ENCODE measurements at places on chromosomes 3 and 15.

DNA sequence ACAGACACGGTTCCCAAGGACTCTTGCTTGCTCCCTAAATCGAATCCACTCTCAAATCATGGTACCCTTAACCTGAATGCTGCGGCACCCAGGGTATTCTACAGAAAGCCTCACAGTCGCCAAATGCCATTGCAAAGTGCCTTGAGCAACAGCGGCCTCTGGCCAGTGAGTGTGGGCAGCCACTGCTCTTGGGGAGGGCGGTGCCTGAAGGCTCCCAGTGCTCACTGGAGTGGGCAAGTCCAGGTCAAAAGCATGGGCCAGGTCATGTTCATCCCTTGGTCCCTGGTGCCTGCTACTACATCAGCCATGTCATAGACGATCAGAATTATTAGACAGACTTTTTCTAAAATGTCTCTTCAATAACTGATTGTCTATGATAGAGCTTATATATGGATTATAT, 82.5 kb downstream of the ADAMTS17 start:
- DNase-seq = no peak

DNA sequence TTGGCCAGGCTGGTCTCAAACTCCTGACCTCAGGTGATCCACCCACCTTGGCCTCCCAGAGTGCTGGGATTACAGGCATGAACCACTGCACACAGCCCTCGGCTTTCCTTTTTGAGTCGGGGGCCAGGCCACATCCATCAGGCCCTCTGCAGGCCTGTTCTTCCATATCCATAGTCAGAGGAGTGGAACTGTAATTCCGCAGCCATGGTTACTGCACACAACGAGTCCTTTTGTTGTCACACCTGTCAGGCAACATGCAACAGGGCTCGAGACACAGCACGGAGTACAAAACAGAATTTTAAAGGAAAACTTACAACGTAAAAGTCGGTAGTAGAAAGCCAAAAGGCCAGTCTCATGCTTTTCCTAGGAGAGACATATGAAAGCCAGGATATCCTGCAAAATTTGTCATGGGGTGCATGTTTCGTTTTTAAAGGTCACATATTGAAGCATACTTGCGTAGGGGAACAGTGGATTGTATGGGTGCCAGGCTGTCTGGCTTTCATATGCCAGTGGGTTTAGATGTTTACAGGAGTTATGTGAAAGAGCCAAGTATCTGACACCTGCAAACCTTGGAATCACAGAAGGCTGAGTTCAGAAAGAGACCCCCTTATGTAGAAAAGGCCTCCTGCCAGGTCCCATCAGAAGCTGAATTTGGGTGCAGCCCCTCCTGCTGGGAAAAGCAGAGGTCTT, 63.2 kb upstream of the LPP start:
- peak; percentile 32 for DNase-seq

- no peak for DNase-seq
These were observed 49.4 kb downstream of the CPN2 start for GRCh38 chr3:194301730-194302129.

DNA sequence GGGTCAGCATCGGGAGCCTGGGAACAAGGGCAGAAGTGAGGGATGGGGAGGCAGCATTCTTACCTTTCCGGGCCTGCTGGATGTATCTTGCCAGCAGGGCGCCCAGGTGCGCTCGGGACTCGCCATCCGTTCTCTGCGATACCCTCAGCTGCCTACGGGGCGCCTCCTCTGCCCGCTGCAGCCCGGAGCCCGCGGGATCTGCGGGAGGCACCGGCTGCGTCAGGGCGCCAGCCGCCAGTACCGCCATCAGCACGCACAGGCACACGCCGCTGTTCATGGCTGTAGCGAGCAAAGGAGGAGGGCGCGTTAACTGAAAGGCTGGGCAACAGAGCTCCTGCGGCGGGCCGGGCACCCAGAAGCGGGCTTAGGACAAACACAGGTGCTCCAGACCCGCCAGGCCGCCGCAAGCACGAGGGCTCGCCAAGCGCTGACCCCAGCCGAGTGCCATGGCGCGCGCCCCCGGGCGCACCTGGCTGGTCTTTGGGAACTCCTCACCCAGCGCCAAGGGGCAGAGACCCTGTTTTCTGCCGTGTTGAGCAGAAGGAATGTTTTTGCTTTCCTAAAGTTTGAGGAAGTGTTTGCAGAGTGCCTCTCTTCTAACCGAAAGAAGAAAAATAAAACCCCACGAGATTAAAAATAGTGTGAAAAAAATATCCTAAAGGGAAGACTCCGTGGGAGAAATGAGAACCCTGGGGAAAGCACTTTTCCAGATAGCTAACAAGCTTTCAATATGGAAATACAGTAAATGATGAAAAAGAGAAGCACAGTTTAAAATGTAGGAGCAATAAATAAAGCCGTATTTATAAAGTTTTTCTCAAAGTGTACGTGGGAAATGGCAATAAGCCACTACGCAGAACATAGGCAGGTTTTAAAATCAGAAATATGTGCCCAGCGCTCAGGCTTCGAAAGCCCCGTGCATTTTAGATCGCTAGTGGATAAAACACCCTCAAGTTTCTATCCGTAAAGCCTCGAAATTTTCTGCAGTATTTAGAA, 2.3 kb downstream of the CCK start:
- DNase-seq = no peak

- peak; percentile 83 for DNase-seq
These were observed 670 bp upstream of the ISLR start for GRCh38 chr15:74172701-74173379.

- no peak for DNase-seq
These were observed 47.1 kb downstream of the IDH2 start for GRCh38 chr15:90055182-90055581.

All from tongue (tissue), 3 donors.